Ureter (tissue), 1 donor: ENCODE measurements at places on chromosomes 1 and 21. TPM values are rescaled to one million over a fixed set of nuclear protein-coding genes. Genes with fewer than 3 reads are reported as not detected.

DMRTA2 gene
- not detected for total RNA-seq

GSTM5 gene
- total RNA-seq, result 11.6 TPM

HAO2 gene
- 0.23 TPM for total RNA-seq

CASP9 gene
- 16.8 TPM for total RNA-seq

WNT2B gene
- total RNA-seq, result 5.6 TPM

RXRG gene
- 0.86 TPM for total RNA-seq

RGS2 gene
- total RNA-seq, result 65.2 TPM

OR2M3 gene
- not detected for total RNA-seq

VANGL2 gene
- 12.7 TPM for total RNA-seq

DIRAS3 gene
- total RNA-seq, result 2.7 TPM

CLEC20A gene
- not detected for total RNA-seq

KRTAP7-1 gene
- total RNA-seq, result not detected

- DNase-seq, result no peak
Measured at GRCh38 chr1:11654137-11654938, at the start of the genes FBXO2 and FBXO44. Gene FBXO2, minus strand, starts transcription at chr1:11654429. Its CDS starts 89 bp downstream, at chr1:11654340. Gene FBXO44, plus strand, starts transcription at chr1:11654877. Its CDS starts 959 bp downstream, at chr1:11655836.

DNA sequence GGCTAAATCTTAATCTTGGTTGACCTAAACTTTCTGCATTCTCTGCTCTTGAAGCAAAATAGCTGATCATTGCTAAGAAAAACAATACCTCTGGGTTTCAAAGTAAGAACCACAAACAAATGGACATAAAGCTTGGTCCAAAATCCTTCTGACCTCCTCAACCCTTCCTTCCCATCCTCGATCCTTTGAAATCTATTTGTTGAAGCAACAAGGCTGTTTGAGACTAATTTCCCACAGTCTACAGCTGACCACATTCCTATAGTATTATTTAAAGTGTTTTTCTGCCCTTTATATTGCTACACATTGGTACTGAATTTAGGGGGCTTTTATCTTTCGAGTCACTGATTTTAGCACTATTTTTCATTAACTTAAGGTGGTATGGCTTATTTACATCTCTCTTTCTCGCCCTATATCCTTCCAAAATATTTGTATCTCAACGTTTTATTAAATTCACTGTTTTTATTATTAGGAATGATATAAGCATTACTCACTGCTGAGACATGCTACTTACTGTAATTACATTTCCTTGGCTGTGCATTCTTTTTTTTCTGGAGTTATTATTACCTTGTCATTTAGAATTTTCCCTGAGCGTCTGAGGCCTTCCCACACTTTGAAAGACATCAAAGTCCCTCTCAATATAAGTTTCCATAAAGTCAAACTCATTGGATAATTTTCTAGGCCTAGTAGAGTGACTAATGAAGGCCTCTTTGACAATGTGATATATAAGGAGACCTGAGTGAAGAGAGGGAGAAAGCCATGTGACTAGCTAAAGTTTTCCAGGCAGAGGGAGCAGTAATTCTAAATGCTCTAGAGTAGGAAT, 73.9 kb downstream of the RAB3GAP2 start:
- no peak for DNase-seq

DNA sequence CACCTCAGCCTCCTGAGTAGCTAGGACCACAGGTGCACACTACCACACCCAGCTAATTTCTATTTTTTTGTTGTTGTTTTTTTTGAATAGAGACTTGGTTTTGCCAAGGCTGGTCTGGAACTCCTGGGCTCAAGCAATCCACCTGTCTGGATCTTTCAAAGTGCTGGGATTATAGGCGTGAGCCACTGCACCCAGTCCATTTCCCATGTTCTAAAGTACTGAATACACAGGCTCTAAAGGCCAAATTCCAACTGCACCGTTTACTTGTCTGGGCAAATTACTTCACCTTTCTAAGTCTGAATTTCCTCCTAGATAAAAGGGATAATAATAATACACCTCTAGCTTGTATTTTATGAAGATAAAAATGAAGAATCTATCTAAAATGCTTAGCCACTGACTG, 39.6 kb downstream of the FRRS1 start:
- DNase-seq, result no peak

DNA sequence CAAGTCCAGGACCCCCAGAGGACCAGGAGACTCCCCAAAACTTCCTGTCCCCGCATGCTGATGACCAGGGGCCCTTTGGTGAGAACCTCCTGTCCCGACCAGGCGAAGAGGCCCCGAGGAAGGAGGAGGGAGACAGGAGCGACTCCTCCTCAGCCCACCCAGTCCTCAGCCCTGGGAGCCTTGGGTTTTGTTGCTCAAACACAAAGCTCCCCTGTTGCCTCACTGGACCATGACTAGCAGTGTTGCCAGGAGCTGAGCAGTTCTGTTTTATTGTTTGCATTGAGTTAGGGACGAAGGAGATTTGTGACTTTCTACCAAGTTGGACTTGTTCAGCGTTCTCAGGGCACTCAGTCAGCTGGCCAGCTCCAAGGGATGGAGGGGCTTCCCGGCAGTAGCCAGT, 10.0 kb downstream of the UMODL1 start:
- DNase-seq, result no peak

- DNase-seq, result no peak
Measured at GRCh38 chr1:160839746-160840145, 22.9 kb downstream of the CD244 start.

GRCh38 chr1:43554444-43554992, 23.8 kb downstream of the PTPRF start:
- no peak for DNase-seq

DNA sequence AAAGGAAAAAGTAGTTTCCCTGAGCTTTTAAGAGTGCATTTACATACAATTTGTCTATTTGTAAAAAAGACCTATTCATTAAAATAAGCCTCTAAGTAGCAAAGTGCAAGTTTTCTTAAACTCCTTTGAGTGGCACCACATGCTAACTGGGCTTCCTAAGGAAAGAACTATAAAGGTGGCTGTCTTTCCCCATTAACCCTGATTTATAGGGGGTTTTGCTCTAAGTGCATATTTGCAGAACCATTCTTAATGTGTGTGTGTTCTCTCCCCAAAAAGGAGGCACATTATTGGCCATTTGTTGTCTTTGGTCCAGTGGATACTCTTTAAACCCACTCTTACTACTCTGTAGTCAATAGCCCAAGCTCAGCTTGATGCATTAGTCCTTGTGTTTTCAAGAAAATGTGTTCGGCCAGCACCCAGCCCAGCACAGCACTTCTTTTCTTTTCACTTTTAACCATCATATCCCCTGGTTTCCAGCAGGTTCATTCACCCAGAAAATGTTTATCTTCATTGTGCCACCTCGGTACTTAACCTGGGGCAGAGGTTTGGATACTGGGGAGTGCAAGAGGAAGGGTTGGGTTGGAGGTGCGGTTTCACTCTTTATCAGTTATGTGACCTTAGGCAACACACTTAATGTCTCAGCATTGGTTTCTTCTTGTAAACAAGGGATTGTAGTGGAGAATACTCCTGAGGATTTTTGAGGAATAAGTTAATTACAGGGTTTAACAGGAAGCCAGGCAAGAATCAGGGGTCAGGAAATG, 161.9 kb upstream of the UBE2U start:
- DNase-seq, result no peak

- DNase-seq, result no peak
Measured at GRCh38 chr1:213251972-213252371, 200.9 kb downstream of the RPS6KC1 start.

GRCh38 chr1:46580140-46580903, 23.7 kb downstream of the MKNK1 start:
- DNase-seq, result no peak

GRCh38 chr21:42265231-42265812, 46.4 kb downstream of the ABCG1 start:
- no peak for DNase-seq

GRCh38 chr1:149927056-149927562, 494 bp downstream of the SF3B4 start:
- DNase-seq, result no peak

GRCh38 chr1:246492611-246493245, 14.4 kb downstream of the SMYD3 start:
- peak; percentile 67 for DNase-seq

DNA sequence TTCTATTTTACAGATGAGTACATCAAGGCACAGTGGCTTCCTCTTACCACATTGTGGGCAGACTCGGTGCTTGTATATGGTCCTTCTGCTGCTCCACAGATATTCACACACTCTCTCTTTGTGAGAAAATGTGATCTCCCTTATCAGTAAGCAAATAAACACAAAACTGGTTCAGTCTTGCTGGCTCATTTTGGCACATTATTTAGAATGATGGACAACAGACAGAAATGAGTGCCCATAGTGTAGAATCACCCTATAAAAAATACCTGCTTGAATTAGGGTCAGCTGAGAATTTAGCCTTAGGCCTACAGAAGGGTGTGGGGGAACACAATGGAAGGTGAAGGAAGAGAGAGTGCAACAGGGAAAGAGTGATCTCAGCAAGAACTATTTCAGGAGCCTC, 423.1 kb downstream of the HLX start:
- no peak for DNase-seq

DNA sequence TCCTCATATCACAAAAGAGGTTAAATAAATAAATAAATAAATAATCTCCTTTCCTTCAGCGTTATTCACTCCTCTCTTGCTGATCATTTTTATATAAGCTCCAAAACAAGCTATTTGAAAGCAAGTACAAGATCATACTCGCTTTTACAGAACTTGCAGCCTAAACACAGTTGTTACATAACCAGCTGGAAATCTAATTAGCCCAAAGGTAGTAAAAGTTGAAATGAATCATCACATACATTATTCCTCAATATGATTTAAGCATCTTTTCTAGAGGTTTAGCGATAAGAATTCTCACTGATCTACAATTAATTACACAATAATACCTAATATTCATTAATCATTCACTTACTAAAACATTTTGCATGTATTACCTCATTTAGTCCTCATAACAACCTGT, 160.2 kb downstream of the COP1 start:
- DNase-seq, result no peak

GRCh38 chr1:33299461-33300155, 21.3 kb downstream of the A3GALT2 start:
- DNase-seq, result no peak

DNA sequence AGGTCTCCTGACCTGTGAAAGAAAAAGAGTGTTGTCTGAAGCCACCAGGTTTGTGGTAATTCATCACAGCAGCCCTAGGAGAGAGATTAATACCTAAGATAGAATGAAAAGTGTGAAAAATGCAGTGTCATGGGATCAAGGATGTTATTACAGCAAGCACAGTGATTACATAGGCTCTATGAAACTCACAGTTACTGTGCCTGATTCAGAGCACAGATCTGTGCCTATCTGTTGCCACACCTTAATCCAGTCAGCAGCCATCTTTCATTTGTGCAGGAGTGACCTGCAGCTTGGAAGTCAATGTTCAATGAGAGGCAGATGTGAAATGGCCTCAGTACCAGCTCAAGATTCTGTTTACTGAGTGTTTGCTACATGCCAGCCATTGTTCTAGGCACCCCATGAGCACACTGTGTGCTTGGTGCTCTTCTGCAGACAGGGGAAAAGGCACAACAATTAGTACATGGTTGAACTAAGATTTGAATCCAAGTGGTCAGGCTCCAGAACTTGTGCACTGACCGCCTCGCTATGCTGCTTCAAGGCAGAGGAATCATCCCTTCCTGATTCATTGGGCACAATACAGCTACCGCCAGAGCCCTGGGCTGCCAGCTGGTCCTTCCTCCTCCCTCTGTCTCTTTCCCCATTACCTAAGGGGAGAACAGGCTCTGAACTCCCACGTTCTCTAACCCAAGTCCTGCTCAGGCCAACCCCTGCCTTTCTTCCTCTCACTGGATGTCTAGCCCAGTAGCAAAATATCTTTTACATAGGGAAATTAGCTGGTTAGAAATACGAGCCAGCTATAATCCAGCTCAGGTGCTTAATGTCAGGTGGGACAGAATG, 56.3 kb upstream of the NEK2 start:
- DNase-seq, result no peak

GRCh38 chr1:165875171-165875570, 47.8 kb downstream of the UCK2 start:
- DNase-seq, result no peak

GRCh38 chr1:3019007-3019515, 2.2 kb upstream of the ACTRT2 start:
- no peak for DNase-seq

DNA sequence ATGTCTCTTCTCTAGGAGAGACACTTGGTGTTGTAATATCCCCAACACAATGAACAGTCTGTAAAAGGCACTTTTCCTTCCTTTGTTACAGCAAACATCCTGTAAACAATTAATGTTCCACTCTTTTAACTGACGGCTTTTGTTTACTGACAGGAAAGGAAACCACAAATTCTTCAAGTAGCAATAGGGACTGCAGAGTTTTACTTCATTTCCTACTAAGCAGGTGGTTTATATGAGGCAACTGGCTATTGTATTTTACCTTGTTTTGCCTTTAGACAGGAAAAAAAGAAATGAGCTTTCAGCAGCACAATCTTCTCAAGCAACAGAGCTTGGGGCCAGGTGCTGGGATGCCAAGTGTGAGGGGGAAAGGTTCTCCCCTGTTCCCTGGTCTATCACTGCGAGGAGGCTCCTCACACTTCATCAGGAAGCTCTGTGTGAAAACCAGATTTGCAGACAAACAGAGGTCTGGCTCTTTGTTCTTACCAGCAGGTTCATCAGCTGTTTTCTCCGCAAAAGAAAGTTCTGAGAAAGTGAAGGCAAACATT, 51.2 kb downstream of the SIPA1L2 start:
- no peak for DNase-seq

- no peak for DNase-seq
Measured at GRCh38 chr21:36034211-36034913, 26.0 kb downstream of the SETD4 start.

- peak; percentile 81 for DNase-seq
Measured at GRCh38 chr1:26784023-26784871, 3.5 kb upstream of the PIGV start.

GRCh38 chr1:36084497-36085115, 712 bp downstream of the TEKT2 start:
- no peak for DNase-seq

DNA sequence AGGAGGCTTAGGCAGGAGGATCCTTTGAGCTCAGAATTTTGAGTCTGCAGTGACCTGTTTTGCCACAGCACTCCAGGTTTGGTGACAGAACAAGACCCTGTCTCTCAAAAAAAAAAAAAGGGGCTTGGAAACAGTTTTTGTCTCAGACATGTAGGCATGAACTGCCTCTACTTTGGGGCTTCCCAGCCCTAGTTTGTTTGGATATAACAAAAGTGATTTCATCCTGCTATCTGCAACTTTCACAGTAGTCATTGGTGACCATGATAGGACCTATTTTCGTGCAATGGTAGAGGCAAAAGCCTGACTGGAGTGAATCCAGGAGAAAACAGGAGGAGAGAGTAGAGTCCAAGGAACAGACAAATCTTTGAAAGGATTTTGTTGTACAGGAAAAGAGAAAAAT, 20.3 kb upstream of the EVI5 start:
- no peak for DNase-seq
